ENCODE measurements at places on chromosomes 2 and 18.

DNA sequence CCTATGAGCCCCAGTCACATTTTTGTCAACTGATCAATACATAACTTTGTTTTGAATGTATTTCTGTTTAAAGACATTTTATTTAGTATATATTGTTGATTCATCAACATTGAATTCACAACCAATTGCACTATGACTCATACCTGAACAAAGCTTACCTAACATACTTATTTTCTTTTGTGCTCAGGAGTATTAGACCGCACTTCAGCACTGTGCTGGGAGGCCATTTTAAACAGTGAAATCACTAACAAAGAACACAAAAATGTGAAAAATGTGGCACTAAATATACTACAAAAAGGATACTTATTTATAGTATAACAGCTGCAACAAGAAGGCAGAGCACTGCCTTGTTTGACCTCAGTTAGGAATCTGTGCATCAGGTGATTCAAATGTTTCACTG is 12.4 kb upstream of the IFIH1 start:
- DNase-seq = no peak

DNA sequence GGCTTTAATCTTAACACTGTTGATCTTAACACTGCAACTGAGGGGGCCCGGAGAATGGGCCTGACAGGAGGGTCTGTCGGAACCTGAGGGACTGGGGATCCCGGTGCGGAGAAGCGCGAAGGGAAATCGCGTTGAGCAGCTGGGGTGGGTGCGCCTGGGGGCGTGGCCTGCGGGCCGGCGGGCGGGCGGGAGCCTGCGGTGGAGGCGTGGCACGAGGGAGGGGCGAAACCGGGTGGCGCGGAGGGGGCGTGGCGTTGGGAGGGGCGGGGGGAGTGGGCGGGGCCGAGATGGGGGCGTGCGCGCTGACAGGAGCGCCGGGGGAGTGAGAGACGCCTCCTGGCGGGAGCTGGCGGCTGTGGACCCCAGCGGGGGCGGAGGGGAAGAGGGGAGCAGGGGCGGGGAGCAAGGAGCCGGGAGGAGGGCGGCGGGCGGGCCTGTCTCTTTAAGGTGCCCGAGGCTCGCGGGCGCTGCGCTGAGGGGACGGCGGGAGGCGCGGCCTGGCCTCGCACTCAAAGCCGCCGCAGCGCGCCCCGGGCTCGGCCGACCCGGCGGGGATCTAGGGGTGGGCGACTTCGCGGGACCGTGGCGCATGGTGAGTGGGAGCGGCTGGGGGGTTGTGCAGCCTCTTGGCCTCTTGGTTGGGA is at the start of gene TWSG1:
TSS of gene TWSG1 (plus strand) at position 445 of the 644 bp plus-strand sequence. CDS start 2,457 bp downstream, outside the sequence.
- peak; percentile 94 for DNase-seq

- DNase-seq = no peak
These were observed 75.0 kb downstream of the THNSL2 start for GRCh38 chr2:88245109-88245508.

DNA sequence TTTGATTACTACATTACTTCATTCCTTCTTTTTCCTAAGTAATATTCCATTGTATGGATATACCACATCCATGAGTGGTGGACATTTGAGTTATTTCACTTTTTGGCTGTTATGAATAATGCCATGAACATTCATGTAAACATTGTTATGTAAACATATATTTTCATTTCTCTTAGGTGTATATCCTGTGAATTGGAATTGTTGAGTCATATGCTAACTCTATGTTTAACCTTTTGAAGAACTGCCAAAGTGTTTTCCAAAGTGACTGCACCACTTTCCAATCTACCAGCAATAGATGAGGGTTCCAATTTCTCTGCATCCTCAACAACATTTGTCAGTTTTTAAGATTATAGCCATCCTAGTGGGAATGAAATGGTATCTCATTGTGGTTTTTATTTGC is 42.7 kb upstream of the CXXC1 start:
- no peak for DNase-seq

DNA sequence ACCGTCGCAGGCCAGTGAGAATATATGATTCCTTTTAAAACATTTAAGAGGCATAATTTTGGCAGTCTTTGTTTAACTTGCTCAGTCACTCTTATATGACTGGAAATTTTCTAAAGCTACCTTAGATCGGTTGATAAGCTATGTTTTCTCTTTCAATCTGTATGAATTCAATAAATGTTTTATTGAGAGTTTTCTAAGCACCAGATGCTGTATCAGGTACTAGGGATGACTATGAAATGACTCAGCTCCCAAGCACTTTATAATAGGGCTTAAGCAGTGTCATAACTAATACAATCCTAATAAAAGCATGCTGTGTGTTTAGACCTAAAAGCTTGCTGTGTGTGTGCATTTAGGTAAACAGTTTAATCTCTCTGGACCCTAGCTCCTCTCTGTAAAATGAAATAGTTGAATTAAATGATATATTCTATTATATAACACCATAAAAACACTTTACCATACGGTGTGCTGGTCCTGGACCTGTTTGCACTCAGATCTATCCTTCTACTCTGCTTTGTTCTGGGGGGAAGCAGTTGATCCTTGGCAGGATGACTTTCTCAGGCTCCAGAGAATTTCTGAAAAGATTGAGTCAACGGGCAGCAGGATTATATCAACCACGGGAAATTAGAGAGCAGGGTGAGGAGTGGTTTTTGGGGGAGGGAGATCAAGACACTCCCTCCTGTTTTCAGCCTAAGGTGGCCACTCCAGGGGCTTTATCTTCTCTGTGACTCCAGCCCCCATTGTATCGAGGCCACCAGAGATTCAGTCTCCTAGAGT is 26.1 kb upstream of the SLC38A11 start:
- DNase-seq = no peak

GRCh38 chr2:29844713-29845326 is 76.6 kb downstream of the ALK start:
- no peak for DNase-seq

DNA sequence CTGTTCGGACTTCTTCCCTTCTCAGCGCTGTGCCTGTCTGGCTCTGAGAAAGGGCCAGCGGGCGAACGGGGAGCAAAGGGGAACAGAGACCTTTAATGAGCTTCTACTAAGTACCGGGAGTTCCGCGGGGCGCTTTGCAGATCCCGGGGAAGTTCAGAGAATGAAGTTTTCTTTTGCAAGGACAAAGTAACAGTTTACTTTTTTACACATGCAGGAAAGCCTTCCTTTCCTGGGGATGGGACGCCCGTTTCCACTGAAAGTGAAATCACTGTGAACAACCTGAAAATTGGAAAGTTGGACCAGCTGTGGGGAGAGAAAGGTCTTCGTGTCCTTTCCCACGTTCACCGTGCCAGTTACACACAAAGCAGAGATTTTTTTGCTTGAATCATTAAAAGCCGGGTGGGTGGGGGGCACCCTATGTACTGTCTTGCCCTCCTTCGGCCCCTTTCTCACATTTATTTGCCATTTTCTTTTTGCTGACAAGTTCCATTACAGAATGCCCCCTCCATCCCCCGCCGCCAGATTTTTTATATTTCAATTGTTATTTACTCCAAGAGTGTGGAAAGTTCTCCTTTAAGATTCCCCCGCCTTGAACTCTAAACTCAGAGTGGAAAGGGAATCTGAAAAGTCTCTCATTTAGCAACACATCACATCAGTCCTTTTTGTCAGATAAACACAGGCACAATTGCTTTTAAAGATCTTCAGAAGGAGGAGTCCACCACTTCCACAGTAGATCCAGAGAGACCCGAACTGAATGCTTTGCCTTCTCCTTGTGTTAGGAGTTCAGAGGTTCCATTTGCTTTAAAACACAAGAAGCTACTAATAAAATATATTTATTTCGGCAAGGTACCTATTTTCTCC is 1.1 kb upstream of the FN1 start:
- peak; percentile 14 for DNase-seq

DNA sequence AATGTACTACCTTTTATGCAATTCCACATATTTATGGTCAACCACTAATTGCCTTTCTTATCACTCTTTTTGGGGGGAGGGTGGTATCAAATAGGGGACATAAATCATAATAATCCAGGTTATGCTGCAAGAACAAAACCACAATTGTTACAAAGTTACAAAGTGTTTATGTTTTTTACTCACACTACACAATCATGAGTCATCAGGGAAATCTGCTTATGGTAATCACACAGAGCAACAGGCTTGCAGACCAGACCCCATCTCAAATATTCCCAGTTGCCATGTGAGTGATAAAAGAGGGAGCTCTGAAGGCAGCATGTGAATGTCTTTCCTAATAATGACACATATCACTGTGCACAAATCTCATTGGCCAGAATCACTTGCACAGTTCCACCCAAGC is 304.7 kb upstream of the TMEFF2 start:
- DNase-seq = no peak

DNA sequence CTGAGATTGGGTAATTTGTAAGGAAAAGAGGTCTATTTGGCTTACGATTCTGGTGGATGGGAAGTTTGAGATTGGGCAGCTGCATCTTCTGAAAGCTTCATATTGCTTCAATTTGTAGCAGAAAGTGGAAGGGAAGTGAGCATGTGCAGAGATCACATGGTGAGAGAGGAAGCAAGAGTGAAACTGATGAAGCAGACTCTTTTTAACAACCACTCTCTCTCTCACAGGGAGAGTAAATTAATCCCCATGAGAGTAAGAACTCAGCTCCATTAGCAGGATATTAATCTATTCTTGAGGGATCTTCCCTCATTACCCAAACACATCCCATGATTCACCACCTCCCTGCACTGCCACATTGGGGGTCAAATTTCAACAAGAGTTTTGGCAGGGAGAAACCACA is 298.5 kb upstream of the CELF4 start:
- DNase-seq = no peak

GRCh38 chr18:5391409-5391808 is 95.9 kb upstream of the ZBTB14 start:
- DNase-seq = no peak

DNA sequence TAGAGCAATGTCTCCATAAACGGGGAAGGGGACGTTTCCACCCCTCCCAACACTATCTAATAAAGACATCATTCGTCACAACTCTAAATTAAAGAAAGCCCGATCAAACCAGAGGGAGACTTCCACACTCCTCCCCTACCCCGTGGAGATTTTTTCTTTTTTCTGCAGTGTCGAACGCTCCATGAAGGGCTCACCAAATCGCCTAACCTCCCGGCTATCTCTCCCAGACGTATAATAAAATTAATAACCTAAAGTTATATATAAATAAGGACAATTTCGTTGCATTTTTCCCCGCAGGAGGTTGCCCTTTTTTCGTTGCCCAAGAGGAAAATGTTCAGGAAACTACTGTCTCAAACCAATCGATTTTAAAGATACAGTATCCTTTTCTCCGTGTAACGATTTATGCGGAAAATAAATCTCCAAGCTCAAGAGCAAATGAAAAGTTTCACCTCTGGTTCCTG is 2.4 kb downstream of the EVX2 start:
- DNase-seq = no peak

DNA sequence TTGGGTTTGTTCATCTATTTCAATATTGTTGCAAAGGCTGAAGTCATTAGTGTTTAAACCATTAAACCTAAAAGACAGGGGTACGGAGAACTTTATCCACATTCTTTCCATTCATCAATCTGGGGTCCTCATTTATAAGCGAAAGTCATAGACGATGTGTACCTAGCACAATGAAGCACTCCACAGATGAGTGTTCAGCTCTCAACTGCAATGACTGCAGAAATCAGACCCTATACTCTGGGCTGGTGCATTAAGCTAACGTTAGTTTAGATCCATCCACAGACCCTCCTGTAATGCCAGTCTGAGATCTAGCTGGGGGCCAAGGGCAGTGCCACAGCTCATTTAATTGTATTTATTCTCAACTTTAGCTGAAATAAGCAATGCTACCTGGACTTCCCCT is 155.2 kb downstream of the AFF3 start:
- DNase-seq = no peak

DNA sequence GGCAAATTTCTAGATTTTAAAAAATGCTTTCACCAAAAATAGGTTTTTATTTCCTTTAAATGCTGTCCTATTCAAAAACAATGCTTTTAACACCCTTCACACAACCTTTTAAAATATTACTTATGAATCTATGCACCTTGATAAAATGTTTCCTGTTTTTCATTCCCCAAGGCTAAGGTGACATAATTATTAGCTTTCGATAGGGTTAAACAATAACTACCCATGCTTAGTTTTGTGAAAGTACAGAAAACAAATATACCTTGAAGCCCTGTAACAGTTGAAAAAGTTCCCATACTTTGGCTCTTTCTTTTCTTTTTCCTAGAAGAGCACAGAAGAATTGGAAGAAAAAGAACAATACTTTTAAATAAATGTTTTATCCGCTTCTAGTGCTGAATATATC is 54.9 kb upstream of the ITPRID2 start:
- DNase-seq = no peak

GRCh38 chr2:125642032-125642431 is 1013.9 kb upstream of the GYPC start:
- DNase-seq = no peak

- DNase-seq = peak; percentile 55
These were observed 42.0 kb downstream of the ZFP36L2 start for GRCh38 chr2:43184339-43184895.

DNA sequence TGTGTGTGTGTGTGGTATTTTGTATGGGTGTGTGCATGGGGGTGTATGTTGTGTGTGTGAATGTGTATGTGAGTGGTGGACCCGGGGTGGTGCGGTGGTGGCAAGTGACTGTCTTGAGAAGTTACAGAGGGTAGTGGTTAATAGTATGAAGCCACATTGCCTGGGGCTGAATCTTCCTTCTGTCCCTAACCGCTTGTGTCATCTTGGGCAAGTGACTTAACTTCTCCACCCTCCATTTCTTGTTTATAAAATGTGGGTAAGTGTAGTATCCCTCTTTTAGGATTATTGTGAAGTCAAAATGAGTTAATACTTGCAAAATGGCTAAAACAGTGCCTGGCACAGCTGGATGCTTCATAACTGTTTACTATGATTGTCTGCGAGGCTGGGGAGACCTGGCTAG is 63.5 kb downstream of the MYCN start:
- no peak for DNase-seq

- DNase-seq = no peak
These were observed 8.0 kb upstream of the SIX3 start for GRCh38 chr2:44933434-44933951.

- no peak for DNase-seq
These were observed 284.0 kb upstream of the MC4R start for GRCh38 chr18:60656553-60656952.

DNA sequence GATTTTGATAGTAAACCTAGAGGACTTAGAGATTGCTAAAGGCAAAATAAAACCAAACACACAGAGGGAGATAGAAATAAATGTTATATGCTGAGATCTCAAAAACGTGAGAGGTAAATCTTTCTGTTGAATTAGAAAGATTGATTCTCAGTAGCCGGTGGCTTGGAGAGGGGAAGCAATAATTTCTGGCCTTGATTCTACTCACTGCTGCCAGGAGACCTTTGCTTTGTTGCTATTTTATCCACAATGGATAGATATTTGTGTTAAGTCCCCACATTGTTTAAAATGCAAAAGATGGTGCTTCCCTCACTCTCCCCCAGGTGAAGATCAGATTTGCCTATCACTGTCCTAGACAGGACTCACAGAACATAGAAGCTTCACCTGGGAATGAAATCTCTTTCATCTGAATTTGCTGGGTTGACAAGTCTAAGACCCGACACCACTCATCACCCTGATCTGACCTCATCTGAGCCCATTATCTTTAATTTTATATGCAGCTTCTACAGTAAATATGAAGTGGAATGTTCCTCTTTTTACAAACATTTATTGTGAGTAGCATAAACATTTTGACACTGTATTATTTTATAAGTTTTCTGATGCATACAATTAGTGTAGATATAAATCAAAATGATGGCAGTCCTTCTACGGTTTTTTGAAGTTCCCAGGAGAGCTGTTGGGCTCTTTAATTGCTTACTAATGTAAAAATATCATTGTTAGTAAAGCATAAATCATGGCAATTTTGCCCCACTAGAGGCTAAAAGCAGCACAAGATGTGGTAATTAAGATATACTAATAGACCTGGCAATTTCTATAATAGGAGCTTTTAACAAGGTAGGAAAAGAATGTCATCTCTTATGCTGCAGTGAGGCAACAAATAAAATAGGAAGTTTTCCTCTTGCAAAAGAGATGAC is 149.7 kb downstream of the DCC start:
- no peak for DNase-seq

Data from stimulated activated naive CD8-positive, alpha-beta T cell treated with anti-CD3 and anti-CD28 coated beads, Interleukin-15, Interleukin-2, amounts not matched to agents 100 U/mL and 50 U/mL, for 24 hours (primary cell).